ENCODE measurements at places on chromosomes 3 and 15. TPM values are rescaled to one million over a fixed set of nuclear protein-coding genes. Genes with fewer than 3 reads are reported as not detected.

- DNase-seq: no peak
Measured at GRCh38 chr3:131925571-131925970, 109.2 kb downstream of the CPNE4 start.

DNA sequence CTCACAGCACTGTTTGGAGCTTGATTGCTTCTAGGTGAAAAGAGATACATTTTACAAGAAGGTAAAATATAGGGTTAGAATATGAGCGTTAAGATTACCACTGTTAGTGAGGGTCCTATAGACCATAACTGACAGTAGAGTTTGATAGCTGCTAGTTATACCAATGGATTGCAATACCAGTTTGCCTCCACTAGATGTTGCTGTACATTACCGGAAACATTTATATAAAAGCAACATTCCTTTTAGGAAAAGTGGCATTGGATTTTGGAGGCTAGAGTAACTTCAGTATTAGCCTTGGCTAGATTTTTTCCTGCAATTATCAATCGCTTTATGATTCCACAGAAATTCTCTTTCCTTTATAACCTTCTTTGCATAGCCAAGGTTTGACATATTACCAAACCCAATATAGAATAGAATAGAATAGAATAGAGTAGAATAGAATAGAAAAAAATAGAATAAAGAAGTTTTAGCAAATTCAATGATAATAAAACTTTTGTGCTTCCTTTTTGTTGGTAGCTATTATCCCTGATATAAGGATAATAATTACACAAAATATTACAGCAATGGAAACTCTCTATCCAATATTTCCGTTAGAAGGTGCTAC is 1093.6 kb upstream of the ALCAM start:
- DNase-seq: no peak

DNA sequence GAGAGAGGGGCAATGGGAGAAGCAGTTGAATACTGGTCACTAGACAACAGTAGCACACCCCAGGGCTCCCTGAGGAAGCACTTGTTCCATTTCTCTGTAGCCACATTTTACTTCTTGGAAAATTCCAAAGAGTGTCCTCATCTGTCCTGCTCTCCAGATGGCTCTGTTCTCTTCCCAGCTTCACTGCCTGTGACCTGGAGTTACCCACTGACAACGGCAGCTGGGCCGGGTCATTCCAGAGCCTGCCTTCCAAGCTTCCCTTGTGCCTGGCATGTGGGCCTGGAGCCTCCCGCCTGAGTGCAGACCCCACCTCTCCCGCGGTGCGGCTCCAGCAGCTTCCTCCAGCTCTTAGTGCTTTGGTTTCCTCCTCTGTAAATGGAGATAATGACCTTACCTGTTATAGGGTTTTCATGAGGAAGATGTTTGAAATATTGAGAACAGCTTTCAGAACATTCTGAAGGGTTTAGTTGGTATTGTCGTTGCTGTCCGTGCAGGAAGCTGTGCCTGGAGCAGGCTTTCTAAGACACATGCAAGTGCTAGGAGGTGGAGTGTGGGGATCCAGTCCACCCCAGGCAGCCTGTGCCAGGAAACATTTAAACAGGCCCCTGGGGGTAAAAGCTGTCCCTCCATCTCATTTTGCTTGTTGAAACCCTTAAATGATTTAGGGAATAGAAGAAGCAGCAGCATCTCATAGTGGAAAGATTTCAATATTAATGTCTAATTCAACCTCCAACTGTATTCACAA is 24.8 kb downstream of the EFCC1 start:
- peak; percentile 74 for DNase-seq

FNDC3B gene
- 9.7 TPM for polyA plus RNA-seq

TRH gene
- 0.01 TPM for polyA plus RNA-seq

GRCh38 chr3:139251529-139251928 is 92.3 kb upstream of the MRPS22 start:
- DNase-seq: no peak

DNA sequence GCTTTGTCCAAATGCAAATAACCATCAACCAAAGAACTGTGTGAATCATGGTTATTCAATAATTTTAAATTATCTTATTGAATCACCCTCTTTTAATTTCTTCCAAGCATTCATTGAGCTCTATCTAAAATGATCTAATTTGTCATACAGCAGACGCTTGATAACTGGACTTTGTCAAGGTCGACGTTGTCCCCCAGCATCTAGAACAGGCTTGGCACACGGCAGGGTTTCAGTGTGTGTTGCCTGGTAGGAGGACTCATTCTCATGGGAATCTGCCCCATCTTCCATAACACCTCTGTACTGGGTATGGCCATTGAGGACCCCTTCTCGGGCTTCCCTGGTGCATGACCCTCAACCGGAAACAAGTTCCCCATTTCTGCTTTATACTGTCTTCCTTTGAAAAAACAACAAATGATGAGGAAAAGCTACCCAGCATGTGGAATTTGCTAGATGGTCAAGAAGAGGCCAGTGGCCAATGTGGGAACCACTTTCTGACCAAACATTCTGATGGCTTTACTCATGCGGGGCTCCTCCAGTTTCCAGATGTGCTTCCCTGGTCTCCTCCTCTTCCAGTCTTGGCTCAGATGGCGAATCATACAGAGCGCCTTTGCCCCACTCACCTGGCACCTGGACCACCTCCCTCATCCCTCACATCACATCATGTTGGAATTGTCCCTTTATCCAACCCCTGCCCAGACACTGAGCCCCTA is 41.7 kb upstream of the SEC22A start:
- no peak for DNase-seq

- DNase-seq: no peak
Measured at GRCh38 chr3:153680526-153680925, 440.7 kb upstream of the ARHGEF26 start.

GRCh38 chr3:71543371-71544016 is 40.0 kb downstream of the FOXP1 start:
- DNase-seq: no peak

- no peak for DNase-seq
Measured at GRCh38 chr3:78799681-78800080, 968.1 kb downstream of the ROBO1 start.

CLCN2 gene
- 1.6 TPM for polyA plus RNA-seq

MYO5C gene
- polyA plus RNA-seq: 0.75 TPM

SLC6A20 gene
- 0.06 TPM for polyA plus RNA-seq

SCG5 gene
- polyA plus RNA-seq: not detected

- DNase-seq: no peak
Measured at GRCh38 chr3:42771271-42771670, 1.8 kb downstream of the CCDC13 start.

PDZRN3 gene
- 49.1 TPM for polyA plus RNA-seq

THSD4 gene
- polyA plus RNA-seq: 20.8 TPM

- no peak for DNase-seq
Measured at GRCh38 chr15:31217566-31218270, 108.9 kb upstream of the KLF13 start.

- DNase-seq: no peak
Measured at GRCh38 chr15:55277116-55277564, 12.5 kb downstream of the RAB27A start.

CDHR4 gene
- polyA plus RNA-seq: 0.80 TPM

IQCF5 gene
- polyA plus RNA-seq: not detected

DNA sequence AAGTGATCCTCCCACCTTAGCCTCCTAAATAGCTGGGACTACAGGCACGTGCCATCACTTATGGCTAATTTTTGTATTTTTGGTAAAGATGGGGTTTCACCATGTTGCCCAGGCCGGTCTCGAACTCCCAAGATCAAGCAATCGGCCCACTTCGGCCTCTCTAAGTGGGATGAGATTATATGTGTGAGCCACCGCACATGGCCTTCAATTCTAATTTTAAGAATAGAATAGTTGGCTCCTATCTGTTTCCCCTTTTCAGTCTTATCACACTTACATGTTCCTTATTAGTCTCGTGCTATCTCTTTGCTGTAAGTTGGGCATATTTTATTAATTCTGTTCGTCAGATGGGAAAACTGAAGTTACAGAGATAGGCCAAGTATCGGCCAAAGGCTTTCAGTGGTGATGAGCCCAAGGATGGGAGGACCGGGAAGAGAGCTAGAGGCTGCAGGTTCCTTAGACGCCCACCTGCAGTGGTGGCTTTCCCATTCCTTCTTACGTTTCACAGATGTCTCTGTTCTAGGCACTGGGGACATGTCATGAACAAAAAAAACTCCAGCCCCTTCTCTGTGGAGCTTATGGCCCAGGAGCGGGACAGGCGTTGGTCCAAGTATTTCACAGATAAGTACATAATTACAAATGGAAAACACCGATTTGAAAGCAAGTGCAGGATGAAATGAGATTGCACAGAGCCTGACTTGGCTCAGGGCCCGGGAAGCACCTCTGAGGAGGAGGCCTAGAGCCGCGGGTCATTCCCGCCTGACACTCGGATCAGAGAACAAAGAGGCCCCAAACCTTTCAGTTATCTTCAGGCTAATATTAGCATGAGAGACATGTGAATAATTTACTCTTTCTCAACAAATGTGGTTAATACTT is 91.1 kb upstream of the KLF13 start:
- peak; percentile 82 for DNase-seq

DNA sequence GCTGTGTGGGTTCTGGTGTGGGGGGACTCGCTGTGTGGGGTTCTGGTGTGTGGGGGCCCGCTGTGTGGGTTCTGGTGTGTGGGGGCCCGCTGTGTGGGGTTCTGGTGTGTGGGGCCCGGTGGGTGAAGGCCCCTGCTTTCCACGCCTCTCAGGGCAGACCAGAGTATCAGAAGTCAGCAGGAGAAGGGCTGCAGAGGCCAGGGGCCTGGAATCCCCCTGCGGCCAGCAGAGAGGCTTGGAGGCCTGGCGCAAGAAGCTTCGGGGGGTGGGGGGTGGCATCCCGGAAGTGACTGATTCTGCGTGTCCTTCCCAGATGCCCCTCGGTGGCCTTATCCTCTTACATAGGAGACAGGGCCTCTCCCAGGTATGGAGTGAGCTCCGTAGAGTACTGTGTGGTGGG is 37.4 kb downstream of the TNK2 start:
- no peak for DNase-seq

PCOLCE2 gene
- polyA plus RNA-seq: 57.8 TPM

- no peak for DNase-seq
Measured at GRCh38 chr15:98646546-98647025, 1.8 kb upstream of the IGF1R start.

GOLGA8F gene
- not detected for polyA plus RNA-seq

GRCh38 chr3:126018995-126019394 is 50.0 kb downstream of the ROPN1B start:
- DNase-seq: no peak

- peak; percentile 84 for DNase-seq
Measured at GRCh38 chr3:12556690-12557472, at the start of gene MKRN2. Gene MKRN2, plus strand, starts transcription at chr3:12557087. Its CDS starts 64 bp downstream, at chr3:12557151.

GRCh38 chr3:13850161-13850945 is 29.5 kb downstream of the WNT7A start:
- no peak for DNase-seq

C15orf61 gene
- polyA plus RNA-seq: 2.7 TPM

DNA sequence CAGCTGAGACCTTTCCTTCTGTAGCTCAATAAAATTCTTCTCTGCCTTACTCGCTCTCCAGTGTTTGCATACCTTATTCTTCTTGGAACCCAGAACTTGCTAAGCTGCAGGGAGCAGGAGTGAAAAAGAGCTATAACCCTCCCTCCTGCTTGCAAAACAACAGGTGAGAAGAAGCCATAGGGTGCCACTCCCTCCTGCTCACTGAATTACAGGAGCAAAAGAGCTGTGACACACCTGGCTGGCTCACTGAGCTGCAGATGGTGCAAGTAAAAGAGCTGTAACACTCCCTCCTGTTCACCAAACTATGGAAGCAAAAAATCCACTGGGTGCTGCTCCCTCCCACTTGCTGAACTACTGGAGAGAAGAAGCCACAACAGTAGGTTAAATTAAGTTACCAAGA is 44.2 kb upstream of the C2CD4B start:
- DNase-seq: no peak

DNA sequence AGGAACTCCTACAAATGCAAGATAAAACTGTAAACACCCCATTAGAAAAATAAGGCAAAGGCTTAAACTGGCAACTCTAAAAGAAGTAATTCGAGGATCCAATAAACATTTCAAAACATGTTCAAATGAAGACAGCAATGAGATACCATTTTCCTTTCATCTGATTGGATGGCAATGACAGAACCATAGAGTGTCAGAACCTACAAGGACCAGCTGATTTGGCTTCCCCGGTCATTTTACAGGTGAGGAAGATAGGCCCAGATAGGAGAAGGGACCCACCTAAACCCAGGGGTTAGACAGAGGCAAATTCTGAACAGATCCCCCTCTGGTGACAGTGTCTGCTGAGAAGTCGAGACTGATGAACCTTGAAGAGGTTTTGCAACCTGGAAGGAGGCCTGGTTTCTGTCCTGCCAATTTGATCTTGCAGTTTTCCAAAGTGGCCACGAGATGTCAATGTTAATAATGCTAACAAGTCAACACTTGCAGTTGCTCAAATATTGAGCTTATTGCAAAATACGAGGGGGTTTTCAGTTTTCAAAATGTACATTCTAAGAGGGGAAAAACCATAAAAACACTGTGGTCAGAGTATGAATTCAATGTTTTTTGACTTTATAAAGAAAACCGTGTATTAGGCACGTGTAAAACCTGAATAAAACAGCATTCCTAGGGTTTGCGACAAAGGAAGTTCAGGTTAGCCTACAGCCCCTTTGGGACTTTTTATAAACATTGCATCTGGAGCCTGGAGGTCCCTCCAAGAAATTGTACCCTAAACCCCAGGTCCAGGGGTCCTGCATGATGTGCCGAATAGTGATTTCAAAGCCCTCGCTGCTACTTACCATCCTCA is 21.5 kb downstream of the CFAP161 start:
- DNase-seq: peak; percentile 45

DNA sequence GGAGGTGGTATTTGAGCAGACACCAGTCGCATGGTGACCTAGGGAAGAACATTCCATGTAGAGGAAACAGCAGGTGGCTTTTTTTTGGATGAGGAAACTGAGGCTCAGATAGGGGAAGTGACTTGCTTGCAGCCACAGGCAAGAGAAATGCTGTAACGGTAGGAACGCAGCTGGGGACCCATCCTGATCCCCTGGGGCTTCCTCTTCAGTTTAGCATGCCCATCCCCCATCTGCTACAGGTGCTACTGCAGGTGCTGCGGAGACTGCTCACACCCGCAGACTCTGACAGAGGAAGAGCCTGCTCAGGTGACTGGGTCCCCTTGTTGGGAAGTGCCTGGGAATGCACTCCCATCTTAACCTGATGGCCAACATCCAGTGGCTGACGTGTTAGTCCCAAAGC is 55.4 kb upstream of the SEC13 start:
- no peak for DNase-seq

GRCh38 chr15:68384451-68385239 is 47.3 kb downstream of the ITGA11 start:
- no peak for DNase-seq

IL17RB gene
- 2.1 TPM for polyA plus RNA-seq

SHC4 gene
- polyA plus RNA-seq: 2.6 TPM

DNA sequence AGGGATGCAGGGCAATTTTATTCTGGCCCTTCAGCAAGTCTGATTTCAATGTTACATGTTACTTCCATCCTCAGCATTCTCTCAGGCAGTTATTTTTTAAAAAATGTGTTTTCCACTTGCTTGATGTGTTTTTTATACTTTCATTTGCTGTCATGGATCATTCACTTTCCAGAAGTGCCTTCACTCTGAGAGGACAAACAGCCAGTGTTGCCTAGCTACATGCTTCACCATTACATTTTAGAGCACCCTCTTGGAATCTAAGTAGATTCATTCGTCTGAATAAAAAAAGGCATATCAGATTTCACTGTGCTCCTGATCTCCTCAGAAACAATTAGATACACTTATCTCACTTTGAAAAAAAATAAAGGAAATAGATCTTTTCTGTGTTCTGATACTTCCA is 93.6 kb upstream of the POU1F1 start:
- no peak for DNase-seq

FRG2C gene
- not detected for polyA plus RNA-seq

Measured in heart right ventricle (tissue), 16 donors.